ENCODE measurements at places on chromosomes 7 and 10.

GRCh38 chr7:151244841-151245346 is 3.6 kb downstream of the SMARCD3 start:
- no peak for DNase-seq

DNA sequence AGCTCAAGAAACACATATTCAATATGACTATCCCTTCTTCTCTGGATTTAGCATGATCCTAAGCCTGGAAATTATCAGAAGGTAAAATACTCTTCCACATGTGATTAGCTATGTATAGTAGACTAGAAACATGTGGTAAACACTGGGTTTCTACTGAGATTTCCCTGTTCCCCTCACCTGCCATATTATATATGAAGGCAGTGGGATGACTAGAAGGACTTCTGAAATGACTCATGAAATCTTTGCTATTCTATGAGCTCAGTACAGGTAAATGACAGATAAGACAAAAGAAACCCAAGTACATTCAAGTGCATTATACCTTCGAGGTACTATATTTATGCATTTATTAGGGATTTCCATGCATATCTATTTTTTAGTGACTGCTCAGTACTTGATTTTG is 152.9 kb downstream of the DNAJB9 start:
- DNase-seq = no peak

GRCh38 chr7:1704811-1705738 is 35.0 kb downstream of the ELFN1 start:
- DNase-seq = no peak

DNA sequence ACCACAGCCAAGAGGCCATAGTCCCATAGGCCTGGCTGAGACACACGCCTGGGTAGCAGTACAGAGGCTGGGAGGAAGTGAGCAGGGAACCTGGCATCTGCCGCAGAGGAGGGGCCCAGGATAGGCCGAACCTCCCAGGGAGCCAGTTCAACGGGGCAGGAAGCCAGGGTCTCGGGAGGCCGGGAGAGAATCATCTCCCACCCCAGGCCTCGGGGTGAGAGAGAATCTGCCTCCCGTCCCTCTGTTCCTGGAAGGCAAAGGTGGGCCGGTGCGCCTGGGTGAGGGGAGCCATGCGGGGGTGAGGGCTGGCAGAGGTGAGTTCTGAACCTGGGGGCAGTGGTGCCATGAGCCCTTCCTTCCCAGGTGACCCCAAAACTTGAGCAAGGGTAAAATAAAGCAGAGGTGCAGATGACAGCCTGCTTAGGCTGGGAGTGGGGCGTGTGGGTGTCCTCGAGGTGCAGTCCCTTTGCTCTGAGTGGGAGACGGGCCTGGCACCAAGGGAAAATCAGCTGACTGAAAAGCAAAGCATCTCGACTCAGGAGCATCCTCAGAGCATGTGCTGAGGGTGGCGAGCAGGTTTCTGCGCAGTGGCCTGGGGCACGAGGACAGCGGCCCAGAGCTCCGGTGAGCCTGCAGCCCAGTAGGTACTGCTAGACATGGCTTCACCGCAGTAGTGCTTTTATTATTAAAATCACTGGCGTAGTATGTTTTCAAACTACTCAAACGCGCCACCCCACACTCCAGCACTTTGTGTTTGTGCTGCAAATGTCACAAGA is 15.5 kb downstream of the AGAP3 start:
- DNase-seq = no peak

- DNase-seq = no peak
Measured at GRCh38 chr7:93835702-93836101, 54.9 kb downstream of the TFPI2 start.

DNA sequence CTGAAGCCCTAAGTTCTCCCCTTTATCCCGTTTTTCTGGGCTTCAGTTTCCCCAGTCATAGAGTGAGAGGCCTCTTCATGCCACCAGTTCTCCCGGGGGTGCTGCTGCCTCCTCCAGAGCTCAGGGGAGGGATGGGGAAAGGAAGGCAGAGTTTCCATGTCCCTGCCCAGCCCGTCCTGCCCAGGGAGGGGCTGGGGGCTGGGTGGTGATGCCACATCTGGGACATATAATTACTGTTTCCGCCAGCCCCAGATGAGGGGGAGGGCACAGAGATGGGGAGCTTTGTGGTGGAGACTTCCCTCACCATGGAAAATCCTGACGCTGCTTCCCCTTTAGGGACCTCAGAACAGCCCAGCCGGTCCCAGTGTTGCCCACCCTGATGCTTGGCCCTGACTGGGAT is 4.1 kb downstream of the AQP1 start:
- no peak for DNase-seq

DNA sequence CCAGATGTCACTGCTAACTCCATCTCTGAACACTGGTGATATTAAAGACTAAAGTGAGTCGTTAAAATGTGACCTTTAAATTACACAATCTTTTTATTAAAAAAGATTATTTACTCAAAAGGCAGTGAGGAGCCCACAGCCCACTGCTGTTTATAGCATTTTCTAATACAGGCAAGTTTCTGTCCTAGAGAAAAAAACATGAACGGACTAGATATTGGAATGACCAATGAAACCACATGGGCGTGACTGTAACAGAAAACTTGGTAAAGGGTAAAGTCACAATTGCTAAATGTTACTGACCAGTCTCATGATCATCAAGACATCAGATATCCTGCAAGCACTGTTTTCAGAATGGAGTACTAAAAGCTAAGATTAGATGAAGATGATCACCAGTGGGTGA is 78.7 kb downstream of the FEZF1 start:
- no peak for DNase-seq

DNA sequence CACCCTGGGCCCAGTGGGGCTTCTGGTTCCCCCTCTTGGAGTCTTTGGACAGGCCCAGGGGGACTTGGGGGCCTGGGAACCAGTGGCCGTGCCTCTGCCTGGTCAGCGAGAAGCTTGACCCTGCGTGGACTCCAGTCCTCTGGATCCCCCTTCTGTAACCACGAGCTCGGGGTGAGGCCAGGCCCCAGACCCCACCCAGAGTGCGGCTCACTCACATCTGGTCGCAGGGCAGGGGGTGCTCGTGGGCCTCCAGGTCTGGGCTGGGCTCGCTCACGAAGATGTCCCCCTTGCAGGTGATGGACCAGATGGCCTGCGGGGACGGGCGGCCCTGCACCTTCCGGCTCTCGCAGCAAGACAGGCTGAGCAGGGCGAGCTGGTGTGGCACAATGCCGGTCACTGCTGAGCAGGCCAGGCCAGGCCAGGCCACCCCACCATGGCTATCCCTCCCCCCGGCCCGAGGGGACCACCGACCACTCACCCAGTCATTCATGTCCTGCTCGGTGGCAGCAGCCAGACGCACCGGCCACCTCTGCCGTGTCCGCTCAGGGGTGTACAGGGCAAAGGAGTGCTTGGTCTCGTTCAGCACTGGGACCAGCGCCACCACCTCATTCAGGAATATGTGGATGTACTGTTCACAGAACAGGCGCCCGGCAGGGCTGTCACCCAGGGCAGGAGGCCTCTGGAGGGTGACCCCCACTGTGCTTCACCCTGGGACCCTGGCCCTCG is 19.7 kb downstream of the BHLHA15 start:
- no peak for DNase-seq

GRCh38 chr10:129702605-129703004 is 235.6 kb downstream of the MGMT start:
- no peak for DNase-seq

DNA sequence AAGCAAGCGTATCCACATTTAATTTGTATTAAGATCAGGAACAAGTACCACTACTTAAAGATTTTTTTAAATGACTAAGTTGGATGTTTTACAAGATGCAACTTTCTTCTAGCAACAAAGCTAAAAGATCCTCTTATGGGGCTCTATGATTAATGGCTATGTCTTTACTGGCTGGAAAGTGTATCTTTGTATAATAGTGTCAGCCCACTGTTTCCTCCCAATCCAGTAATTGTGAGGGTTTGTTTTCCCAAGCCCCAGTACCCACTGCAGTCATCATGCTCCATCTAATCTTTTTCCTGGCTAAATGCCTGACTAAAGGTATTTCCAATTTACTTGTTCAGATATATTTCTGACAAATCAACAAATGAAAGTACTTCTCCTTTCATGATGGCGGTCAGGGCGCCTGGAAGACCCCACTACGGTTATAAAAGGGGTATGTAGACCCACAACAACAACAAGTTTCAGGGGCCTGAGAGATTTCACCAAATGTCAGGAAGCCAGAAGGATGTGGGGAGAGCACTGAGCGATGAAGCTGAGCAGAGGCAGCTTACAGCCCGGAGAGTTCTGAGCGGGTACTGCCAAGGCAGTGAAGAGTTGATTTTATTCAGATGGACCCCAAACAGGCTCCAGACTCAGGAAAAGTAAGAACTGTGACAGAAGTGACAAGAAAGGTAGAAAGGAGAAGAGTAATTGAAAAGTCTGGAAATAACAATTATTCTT is 222.6 kb upstream of the KLF14 start:
- DNase-seq = no peak

Measured in stimulated activated CD4-positive, alpha-beta T cell treated with anti-CD3 and anti-CD28 coated beads, TNF-alpha, amount 100 ng/mL, for 1 hour (primary cell).